ENCODE measurements at places on chromosomes 6 and 20. TPM values are rescaled to one million over a fixed set of nuclear protein-coding genes. Genes with fewer than 3 reads are reported as not detected.

ARFGEF3 gene
- 1.7 TPM for total RNA-seq

ANKRD66 gene
- total RNA-seq, result not detected

SALL4 gene
- 0.47 TPM for total RNA-seq

ELOVL4 gene
- 0.34 TPM for total RNA-seq

PKHD1 gene
- not detected for total RNA-seq

PRKN gene
- 10.2 TPM for total RNA-seq

- no peaks in the 10 kb centered on the region for H3K4me1 ChIP-seq
- H3K36me3 ChIP-seq, result no peaks in the 10 kb centered on the region
- H3K27ac ChIP-seq, result no peak overlapping the region
Measured at GRCh38 chr6:114446342-114446741, 103.5 kb upstream of the HS3ST5 start.

DNA sequence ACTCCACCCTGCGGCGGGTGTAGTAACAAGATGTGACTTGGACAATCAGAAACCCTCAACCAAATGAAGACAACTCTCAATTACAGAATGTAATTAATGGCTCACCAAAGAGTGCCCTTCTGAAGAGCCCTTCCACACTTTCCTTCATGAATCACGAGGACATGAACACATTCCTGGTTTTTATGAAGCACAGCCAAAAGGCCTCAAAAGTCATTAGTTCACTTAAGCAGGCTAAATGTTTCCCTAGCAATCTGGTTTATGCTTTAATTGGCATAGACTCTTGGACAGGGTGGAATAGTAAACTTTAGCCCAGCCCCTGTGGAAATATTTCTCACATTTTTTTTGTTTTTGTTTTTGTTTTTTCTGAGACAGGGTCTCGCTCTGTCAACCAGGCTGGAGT lies 20.5 kb downstream of the CPNE5 start:
- H3K27me3 ChIP-seq, result no peaks in the 10 kb centered on the region
- H3K4me3 ChIP-seq, result no peak overlapping the region
- no peak overlapping the region for H3K27ac ChIP-seq
- no peaks in the 10 kb centered on the region for H3K4me1 ChIP-seq
- DNase-seq, result no peak
- H3K36me3 ChIP-seq, result no peaks in the 10 kb centered on the region

DNA sequence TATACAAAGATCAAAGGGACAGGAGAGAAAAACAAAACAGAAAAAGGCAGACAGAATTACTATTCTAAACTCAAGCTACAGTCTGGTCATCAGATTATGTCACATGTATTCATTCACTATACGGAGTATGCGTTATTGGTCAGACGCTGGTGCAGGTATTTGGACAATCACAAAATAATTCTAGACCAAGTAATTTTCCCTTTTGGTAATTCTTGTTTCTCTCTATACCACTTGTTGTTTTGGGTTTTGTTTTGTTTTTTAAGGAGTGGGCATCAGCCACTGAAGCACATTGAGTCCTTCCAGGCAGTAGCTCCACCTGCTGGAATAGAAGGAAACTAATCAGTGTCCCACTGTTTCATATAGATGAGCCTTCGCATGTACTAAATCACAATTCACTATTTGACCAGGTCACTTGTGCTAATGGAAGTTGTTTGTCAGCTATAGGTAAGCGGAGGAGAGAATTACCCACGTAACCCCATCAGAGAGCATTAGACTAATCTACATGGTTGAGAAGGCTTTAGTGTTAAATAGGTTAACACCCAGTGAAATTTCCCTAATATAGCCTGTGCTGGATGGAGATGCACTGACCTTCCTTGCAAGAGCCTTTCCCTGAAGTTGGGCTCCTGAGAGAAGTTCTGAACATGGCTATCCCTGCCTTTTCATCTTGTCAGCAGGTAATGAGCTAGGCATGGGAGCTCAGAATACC lies 77.9 kb downstream of the TNFAIP3 start:
- DNase-seq, result no peak
- no peak overlapping the region for H3K4me3 ChIP-seq
- no peaks in the 10 kb centered on the region for H3K27me3 ChIP-seq
- no peak overlapping the region for H3K27ac ChIP-seq
- H3K4me1 ChIP-seq, result peaks cover 15% of the 10 kb centered on the region

DNA sequence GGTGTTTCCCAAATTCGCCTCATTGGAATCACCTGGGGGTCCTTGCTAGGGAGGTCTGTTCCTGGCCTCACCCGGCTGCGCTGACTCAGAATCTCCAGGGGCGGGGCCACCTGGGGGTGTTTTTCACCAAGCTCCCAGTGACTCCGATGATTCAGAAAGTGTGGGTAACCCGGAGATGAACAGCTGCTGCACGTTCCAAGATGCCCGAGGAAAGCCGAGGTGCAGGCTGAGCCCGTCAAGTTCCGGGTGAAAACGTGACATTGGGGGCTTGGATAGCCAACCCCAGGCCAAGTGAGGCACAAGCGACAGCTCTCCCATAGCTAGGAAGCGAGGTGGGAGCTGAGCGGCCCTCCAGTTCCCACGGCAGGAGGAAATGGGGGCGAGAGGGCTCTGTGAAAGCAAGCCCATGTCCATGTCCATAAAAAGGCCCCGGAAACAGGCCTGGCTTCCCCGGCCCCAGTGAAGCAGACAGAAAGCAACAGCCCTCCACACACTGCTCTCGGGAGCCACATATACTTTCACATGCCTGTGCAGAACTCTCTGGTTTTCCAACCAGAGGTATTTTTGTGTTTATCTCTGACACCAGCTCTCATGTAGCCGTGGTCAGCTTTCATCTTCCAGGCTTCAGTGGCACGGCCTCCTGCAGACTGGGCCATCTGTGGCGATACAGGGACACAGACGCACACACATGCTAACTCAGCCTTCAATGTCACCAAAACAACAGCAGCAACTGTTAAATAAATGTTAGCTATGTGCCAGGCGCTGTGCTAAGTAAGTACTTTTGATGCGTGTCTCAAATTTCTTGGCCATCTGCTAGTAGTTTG lies 90.7 kb upstream of the CCDC28A start:
- no peak for DNase-seq
- no peaks in the 10 kb centered on the region for H3K27me3 ChIP-seq
- H3K4me1 ChIP-seq, result no peaks in the 10 kb centered on the region
- no peak overlapping the region for H3K27ac ChIP-seq

GRCh38 chr6:46269447-46270229 lies 98.9 kb upstream of the ENPP5 start:
- no peak overlapping the region for H3K4me3 ChIP-seq
- H3K4me1 ChIP-seq, result no peaks in the 10 kb centered on the region
- H3K27me3 ChIP-seq, result no peaks in the 10 kb centered on the region
- H3K27ac ChIP-seq, result no peak overlapping the region
- H3K36me3 ChIP-seq, result no peaks in the 10 kb centered on the region

DNA sequence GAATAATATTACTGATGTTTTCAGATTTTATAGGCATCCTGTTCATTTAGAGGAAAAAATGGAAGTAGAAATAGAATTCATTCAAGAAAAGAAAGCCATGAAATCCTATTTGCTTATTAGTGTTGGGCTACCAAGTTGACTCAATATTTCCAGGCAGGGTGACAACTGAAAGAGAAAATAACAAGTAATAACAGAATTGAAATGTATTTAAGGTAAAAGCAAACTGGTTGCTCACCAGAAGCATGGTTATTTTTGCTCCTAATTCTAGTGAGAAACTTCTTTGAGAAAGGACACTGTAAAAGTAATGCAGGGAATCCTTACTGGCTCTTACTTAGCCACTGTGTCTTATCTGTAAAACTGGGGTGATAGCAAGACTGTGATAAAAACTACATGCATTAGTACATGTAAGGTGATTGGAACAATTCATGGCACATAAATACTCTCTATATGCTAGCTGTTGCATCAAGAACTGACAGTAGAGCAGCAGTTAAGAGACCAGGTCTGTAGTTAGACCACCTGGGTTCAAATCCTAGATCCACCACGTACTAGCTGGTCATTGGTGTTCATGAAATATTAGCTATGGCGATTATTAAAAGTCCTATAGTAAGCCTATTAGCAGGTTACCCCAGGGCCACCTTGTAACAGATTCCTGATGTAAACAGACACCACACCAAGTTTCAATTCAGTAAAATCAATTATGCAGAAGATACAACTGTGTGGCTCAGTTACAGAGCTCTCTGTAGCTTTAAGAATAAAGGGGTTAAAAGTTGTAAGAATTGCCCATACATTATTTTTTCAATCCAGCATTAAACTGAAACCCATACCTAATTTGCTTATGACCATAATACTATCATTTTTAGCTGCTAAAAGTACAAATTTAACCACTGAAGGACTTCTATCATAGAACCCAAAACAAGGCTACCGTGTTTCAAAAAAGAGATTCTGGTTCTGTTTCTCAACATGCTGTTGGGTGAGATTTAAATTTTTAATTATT lies 159.2 kb upstream of the COL21A1 start:
- H3K4me3 ChIP-seq, result no peak overlapping the region
- no peak overlapping the region for H3K27ac ChIP-seq

DNA sequence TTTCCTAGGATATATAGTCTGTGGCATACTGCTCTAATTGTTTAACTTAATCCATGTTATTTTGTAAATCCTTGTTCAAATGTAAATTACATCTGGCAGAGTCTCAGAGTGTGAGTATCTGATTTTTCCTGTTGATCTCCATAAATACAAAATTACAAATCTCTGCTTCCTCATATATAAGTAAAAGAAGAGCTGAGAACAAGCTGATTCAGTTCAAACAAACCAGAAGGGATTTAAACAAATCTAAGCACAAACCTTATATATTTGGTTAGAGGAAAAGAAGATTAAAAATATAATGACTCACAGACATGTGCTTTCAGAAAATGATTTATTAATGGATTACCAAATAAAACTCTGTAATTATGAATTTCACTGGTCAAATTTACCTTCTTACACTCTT lies 37.3 kb downstream of the KIF13A start:
- no peak for DNase-seq
- no peak overlapping the region for H3K4me3 ChIP-seq
- no peaks in the 10 kb centered on the region for H3K27me3 ChIP-seq
- H3K4me1 ChIP-seq, result no peaks in the 10 kb centered on the region

DNA sequence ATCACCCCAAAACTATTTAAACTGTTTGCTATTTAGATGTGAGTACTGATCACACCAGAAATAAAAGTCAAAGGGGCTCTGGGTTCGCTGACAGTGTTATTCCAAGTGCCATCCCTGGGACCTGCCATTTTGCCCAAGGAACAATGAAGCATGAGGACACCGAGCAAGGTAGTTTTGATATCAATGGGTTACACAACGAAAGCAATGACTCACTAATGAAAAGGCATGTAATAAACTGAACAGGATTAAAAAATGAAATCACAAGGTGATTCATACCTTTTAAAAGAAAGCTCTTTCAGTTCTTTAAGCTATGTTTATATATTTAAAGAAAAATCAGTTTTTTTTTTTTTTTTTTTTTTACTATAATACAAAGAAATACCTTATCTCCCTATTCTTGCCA lies 102.0 kb downstream of the HS3ST5 start:
- H3K4me3 ChIP-seq, result no peak overlapping the region
- DNase-seq, result no peak
- H3K4me1 ChIP-seq, result no peaks in the 10 kb centered on the region
- H3K27me3 ChIP-seq, result no peaks in the 10 kb centered on the region
- no peak overlapping the region for H3K27ac ChIP-seq

DNA sequence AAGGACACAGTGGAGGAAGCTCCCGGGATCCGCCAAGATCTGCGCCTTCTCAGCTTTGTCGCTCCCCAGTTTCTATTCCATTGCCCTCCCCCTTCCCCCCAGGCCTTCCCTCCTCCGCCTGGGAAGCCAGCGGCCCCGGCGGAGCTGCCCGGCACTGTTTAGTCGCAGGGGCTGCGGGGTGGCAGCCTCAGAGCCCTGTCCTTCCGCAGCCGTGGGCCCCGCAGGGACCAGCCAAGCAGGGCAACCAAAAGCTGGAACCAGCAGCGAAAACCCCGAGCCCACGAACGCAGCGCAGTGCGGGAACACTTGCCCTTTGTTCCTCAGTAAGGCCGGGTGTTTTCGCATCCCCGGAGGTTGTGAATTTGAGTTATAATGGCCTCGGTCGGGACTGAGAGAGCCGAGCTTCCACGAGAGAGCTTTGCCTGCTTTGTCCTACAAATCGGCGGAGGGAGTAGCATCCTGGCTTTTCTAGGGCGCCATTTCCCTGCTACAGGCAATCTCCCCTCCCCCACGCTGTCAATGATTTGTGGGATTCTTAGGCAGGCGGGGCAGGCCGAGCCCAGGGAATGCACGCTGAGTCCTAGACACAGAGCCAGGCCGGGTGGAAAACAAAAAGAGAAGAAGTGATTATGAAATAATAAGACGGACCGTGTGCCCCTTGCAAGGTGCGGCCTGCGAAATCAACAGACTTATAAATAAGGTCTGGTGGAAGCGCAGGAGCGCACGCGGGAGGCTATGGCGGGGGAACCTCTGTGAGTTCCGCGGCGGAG lies 4.0 kb upstream of the TUBB2B start:
- peak overlapping the region; percentile 32 for H3K27ac ChIP-seq
- peaks cover 54% of the 10 kb centered on the region for H3K4me1 ChIP-seq
- no peaks in the 10 kb centered on the region for H3K36me3 ChIP-seq
- H3K4me3 ChIP-seq, result peak overlapping the region; percentile 41
- no peak for DNase-seq

GRCh38 chr6:138484018-138484731 lies 15.1 kb downstream of the NHSL1 start:
- no peaks in the 10 kb centered on the region for H3K27me3 ChIP-seq
- no peaks in the 10 kb centered on the region for H3K4me1 ChIP-seq
- no peaks in the 10 kb centered on the region for H3K36me3 ChIP-seq
- no peak overlapping the region for H3K27ac ChIP-seq

DNA sequence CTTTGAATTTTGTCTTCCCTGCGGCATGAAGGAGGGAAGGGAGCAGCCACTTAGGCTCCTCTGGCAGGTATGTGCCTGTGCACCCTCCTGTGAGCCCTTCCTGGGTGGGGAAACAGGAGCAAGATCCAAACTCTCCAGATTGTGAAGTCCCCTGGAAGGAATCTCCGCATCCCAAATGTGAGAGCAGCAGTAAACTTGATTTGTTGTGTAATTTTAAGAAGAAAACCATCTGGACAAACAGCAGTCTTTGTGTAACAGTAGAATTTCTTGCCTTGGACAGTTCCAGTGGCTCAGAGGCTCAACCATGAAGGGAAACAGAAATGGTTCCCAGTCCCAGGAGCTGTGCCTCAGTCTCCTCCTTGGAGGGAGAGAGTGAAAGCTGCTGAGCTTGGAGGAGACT lies 39.7 kb downstream of the CDH26 start:
- H3K27me3 ChIP-seq, result no peaks in the 10 kb centered on the region
- DNase-seq, result no peak
- H3K4me1 ChIP-seq, result no peaks in the 10 kb centered on the region
- no peak overlapping the region for H3K4me3 ChIP-seq
- no peak overlapping the region for H3K27ac ChIP-seq
